ENCODE measurements at places on chromosomes 6 and 20. TPM values are rescaled to one million over a fixed set of nuclear protein-coding genes. Genes with fewer than 3 reads are reported as not detected.

DNA sequence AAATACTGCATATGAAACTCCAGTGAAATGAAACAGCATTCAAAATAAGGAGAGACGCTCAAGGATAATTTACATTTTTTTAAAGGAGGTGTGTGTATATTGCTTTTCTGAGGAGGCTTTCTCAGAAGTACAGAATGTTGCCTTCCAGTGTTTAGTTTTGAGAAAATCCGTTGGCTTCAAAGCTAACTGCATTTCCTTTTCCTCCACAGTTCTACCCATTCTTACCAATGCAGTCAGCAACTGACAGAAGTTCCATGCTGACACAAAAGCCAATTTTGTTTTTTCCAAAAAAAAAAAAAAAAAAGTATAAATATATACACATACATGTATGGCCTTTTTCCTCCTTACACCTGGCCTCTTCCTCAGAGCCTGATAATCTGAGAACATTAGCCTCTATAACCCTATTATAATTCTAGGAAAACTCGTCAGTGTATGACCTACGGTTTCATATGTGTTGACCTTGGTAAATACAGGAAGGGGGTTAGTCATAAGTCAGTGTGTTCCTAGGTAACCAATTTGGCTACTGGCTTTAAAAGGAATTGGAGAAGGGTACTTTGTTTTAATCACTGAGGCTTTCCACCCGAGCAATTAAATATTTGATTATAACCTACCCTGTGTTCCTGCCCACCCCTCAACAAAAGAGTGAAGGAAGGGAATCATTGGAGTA is 24.2 kb downstream of the MGME1 start:
- no peak for DNase-seq

- no peak for DNase-seq
These were observed 1285.8 kb upstream of the CITED2 start for GRCh38 chr6:140660295-140660694.

GRCh38 chr20:32804817-32805216 is 14.9 kb upstream of the MAPRE1 start:
- no peak for DNase-seq

DNA sequence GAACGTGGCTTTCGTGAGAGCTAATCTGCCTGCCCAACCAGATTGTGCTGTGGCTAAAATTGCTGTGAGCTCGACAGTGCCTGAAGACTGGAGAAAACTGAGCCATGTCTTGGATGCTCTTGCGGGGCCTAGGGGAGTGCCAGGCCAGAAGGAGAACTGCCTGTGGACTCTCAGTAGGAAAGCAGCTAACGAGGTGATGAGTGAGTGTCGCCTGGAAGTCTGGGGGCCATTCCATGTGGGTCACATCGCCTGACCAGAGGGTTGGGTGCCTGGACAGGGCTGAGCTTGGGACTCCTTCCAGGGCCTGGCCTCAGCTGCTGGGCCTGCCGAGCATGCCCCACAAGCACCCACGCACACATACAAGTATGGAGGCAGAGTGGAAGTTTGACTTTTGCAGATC is 166.5 kb downstream of the VEGFA start:
- DNase-seq, result no peak

GRCh38 chr20:38190936-38191371 is 25.9 kb upstream of the TGM2 start:
- no peak for DNase-seq

DNA sequence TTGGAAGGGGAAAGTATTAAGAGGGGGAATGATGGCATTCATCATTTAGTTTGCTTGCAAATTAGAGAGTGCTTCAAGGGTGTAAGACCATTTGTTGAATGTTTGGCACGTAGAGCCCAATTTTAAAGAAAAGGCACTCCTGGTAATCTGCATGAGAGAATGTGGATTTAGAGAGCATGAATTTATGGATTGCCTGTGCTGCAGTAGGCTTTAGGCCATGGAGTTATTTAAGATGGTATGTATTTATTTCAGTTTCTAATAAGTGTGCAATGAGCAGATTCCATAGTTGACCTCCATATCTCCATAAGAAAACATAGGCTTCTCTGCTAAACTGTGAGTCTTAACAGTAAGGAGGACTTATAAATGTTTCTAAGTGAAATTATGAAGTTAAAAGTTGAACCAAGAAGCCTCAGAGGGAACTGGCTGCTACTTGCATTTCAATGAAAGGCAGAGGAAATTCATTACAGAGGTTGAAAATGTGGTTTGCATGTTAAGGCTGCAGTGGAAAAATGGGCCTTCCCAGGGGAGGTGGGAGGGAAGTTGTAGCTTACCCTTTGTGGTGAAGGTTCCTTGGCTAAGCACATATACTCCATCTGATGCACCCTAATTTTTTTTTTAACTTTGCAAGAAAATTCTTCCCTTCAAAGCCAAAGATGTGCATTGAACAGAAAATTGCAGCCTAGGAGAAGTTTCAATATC is 134.2 kb downstream of the CARMIL1 start:
- DNase-seq, result no peak

DNA sequence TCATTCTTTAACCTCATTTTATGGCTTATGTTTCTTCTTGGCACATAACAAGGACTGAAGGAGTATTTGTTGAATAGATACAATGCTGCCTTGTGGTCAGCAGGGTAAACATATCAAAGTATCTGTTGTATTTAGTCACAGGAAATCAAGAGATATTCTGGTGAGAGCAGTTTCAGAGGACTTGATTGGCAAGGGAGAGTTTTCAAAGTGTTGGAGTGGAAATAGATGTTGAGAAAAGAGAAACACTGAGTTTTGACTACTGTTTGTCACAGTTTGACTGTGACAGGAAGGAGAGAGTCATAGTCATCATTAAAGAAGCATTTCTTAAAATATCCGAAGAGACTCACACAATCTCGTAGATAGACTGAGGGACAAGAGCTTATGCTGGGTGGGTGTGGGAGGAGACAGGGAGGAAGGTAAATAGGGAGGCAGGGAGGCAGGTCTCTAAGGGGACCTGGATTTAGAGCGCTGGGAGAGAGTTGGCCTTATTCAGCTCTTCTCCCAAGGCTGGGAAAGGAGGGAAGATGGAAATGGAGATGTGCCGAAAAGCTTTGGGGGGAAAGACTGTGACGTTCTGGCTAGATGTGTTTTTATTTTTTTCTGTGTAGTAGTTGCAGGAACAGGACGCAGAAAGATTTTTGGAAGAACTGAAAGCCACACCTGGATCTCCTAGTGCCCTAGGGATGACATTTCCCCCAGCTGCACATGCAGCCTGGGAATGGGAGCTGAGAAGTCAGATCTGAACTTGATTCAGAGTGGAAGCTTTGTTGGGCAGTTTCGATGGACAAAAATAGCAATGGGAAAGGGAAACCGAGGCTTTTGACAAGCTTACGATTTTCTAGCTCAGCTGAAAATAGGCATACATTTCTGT is 65.0 kb upstream of the IFNGR1 start:
- DNase-seq, result no peak

CASS4 gene
- 0.50 TPM for polyA plus RNA-seq

Measured in BJ (cell line).